Muscle of back (tissue), 13 donors: ENCODE measurements at places on chromosomes 12 and 14. TPM values are rescaled to one million over a fixed set of nuclear protein-coding genes. Genes with fewer than 3 reads are reported as not detected.

DNA sequence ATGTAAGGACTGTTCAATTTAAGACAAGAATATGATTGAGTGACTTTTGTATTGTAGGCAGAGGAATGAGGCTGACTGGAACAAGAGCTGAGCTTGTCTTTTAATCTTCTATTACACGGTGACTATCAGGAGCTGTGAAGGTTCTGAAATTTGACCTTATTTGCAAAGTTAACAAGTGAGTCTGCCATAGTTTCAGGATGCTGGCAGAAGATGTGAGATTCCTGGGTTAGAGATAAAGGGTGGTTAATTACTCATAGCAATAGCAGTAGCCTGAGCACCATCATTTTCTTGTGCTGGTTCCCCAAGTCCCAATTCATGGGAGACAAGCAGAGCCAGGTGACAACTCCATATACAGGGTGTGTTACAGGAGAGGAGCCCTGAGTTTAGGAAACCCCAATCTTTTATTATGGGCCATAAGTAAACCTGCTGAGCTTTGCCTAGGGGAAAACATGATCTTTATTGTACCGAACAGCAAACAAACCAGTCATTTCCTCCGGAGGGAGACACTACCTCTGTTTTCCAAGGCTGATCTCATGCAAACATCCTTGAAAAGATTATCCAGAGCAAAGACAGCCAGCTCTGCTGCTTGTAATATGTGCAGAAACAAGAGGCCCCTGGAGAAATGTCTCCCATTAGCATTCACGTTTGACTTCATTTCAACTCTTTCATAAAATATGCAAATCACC, 51.7 kb upstream of the DDX11 start:
- DNase-seq, result no peak

RERG gene
- polyA plus RNA-seq, result 8.1 TPM

DNA sequence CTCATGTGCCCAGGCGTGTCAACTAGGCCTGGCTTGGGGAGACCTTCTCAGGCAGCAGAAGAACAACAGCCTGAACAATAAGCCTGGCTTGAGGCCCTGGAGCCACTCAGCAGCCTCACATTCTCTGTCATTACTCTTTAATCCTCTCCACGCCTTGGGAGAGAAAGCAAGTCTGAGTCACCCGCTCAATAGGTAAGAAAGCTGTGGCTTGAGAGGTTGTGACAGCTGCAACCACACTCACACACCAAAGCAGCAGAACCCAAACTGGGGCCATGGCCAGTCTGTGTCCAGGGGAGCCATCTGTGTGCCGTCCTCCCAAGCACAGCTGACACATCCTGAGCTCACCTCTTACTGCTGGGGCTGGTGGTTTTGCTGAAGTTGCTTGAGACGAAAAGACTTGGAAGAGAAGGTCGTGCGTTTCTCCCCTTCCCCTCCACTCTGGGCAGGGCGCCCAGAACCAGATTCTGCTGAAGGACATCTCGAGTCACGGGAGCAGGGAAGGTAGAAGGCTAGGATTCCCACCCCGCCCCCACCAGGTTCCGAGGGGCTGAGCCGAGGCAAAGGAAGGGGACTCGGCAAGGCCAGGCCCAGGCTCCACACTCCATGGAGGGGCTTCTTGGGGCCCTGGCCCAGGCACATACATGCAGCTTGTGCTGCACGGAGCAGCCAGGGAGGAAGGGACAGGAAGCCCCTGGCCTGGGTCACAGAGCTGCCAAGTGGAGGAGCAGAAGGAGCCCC, 5.5 kb downstream of the TMEM63C start:
- DNase-seq, result peak; percentile 10

SPRYD3 gene
- 19.6 TPM for polyA plus RNA-seq

HOXC12 gene
- polyA plus RNA-seq, result not detected

CD27 gene
- 1.2 TPM for polyA plus RNA-seq

- no peak for DNase-seq
Measured at GRCh38 chr12:101375573-101375972, 32.0 kb downstream of the ARL1 start.

P2RX7 gene
- polyA plus RNA-seq, result 2.0 TPM

POU6F1 gene
- polyA plus RNA-seq, result 9.5 TPM

DNA sequence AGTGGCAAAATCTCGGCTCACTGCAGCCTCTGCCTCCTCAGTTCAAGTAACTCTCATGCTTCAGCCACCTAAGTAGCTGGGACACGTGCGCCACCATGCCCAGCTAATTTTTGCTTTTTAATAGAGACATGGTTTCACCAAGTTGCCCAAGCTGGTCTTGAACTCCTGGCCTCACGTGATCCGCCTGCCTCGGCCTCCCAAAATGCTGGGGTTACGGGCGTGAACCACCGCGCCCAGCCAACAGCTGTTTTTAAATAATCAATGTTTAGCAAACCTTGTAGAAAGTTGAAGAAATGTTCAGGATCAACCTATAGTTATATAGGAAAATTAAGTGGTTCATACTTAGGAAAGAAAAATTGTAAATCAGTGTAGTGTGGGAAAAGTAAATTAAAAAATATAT, 6.0 kb upstream of the HSP90AA1 start:
- no peak for DNase-seq

GRCh38 chr12:58500399-58500798, 419.9 kb downstream of the LRIG3 start:
- no peak for DNase-seq

ERC1 gene
- 25.3 TPM for polyA plus RNA-seq

DNA sequence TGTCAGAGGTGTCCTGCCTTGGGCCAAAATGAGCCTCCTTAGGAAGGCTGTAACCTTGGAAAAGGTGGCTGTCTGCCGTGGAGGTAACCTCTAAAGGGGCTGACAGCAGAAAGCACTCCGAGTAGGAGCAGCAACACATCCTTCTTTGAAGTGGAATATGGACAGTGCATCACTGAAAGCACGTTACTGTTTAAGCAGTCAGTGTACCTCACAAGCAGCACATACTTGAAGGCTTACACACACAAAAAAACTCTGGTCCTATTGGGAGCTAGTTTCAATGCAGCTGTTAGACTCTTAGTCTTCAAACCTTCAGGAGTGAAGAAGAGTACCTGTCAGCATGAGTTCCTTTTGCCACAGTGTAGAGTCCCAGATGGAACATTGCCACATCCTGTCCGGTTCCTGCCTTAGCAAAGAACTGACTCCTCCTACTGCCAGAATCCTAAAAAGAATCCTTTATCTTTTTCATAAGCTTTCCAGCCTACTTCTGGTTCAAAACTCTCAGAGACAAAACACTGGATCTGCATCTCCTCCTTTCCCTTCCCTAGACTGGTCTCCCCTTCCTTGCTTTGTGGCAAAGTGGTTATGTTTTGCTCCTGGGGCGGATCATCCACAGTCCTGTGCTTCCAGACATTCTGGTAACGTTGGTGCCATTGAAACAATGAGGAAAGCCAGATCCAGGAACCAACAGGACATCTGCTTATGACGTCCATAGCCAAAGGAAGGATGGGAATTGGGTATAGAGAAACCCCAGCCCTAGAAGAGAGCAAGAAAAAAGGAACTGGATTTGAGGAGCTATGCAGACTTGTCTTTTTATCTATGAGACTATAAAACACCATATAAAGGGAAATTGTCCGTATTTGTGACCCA, 8.5 kb upstream of the MDM1 start:
- no peak for DNase-seq

GRCh38 chr14:69694730-69695281, 72.1 kb upstream of the SRSF5 start:
- DNase-seq, result peak; percentile 34

- DNase-seq, result no peak
Measured at GRCh38 chr14:74533576-74533975, 40.0 kb downstream of the ISCA2 start.

SHMT2 gene
- 67.6 TPM for polyA plus RNA-seq

GRCh38 chr12:177336-177979, 36.5 kb downstream of the SLC6A12 start:
- no peak for DNase-seq

- DNase-seq, result no peak
Measured at GRCh38 chr12:4829793-4830162, 79.9 kb upstream of the KCNA1 start.
